ENCODE measurements at places on chromosomes 2 and 18.

- no peak for DNase-seq
Measured at GRCh38 chr2:48200620-48201293, 294.5 kb upstream of the FBXO11 start.

DNA sequence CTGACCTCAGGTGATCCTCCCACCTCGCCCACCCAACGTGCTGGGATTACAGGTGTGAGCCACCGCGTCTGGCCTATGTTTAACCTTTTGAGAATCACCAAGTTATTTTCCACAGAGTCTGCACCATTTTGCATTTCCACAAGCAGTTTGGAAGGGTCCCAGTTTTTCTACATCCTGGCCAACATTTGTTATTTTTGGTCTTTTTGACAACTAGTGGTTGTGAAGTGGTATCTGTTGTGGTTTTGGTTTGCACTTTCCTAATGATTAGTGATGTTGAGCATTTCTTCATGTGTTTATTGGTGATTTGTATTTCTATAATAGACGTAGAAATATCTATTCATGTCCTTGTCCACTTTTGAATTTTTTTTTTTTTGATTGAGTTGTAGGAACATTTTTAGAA lies 67.9 kb downstream of the BIRC6 start:
- no peak for DNase-seq

GRCh38 chr2:15325296-15325695 lies 235.8 kb downstream of the NBAS start:
- no peak for DNase-seq

DNA sequence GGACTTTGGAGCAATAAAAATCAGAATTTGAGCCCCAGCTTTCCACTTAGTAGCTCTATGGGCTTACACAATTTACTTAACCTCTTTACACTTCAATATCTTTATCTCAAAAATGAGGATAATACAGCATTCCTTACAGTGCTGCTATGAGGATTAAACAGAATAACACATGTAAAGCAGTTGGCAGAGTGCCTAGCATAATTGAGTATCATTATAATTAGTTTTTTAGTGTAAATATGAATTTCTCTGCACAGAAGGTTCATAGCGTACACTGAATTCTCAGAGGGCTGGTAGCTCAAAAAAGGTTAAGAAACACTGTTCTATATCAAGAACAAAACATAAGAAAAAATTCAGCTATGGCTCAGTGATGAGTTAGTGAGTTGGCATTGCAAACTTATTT lies 190.4 kb upstream of the CYP26B1 start:
- no peak for DNase-seq

- DNase-seq = no peak
Measured at GRCh38 chr2:174760845-174761473, 3.3 kb downstream of the CHRNA1 start.

GRCh38 chr2:12293874-12294273 lies 422.9 kb upstream of the TRIB2 start:
- no peak for DNase-seq

- no peak for DNase-seq
Measured at GRCh38 chr2:40440835-40441234, 11.1 kb downstream of the SLC8A1 start.

GRCh38 chr2:120498121-120498520 lies 152.2 kb downstream of the INHBB start:
- DNase-seq = no peak

DNA sequence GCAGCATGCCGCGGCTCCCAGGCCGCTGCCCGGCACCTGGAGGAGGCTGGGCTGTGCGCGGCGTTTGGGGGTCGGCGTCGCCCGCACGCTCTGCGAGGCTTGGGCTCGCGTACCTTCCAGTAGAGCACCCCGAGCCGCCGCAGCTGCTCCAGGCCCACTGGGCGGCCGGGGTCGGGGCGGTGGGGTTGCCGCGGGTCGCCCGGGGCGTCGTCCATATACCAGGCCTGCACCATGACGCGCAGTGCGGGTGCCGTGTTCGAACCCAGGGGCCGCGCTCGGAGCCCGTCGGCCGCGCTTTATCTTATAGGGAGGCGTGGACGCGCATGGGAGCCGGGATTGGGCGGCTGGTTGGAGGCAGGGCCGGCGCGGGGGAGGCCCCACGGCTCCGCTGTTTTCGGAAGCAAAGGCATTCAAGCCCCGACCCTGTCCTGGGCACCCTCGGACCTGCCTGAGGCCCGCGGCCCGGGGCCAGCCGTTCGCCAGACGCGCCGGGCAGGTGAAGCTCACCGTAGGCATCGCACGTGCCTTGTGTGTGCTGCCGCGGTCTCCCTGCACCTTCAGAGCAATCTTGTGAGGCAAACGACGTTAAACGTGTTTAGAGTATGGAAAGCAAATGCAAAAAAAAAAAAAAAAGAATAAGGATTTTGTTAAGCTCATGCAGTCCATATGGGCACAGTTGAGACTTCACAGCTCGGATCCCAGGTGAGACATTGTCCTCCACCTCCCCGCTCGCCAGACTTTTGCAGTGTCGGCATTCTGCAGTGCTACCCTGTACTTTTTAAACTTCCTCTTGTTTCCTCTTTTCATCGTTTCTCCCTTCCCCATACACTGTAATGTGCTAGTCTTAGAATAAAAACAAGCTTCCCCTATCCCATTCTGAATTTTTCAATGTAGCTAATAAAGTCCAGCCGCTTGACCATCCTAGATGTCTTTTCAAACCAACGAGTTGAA lies at the start of gene ADI1:
Gene ADI1 (minus strand): TSS at position 277 of the 951 bp plus-strand sequence. CDS start 44 bp downstream, at position 233.
- peak; percentile 74 for DNase-seq

GRCh38 chr18:33696332-33697162 lies 118.5 kb downstream of the ASXL3 start:
- no peak for DNase-seq

GRCh38 chr2:168643979-168644378 lies 158.5 kb upstream of the NOSTRIN start:
- DNase-seq = peak; percentile 25

GRCh38 chr2:136219963-136220362 lies 102.0 kb upstream of the CXCR4 start:
- no peak for DNase-seq

GRCh38 chr2:24273598-24273997 lies 86.7 kb downstream of the ITSN2 start:
- no peak for DNase-seq

DNA sequence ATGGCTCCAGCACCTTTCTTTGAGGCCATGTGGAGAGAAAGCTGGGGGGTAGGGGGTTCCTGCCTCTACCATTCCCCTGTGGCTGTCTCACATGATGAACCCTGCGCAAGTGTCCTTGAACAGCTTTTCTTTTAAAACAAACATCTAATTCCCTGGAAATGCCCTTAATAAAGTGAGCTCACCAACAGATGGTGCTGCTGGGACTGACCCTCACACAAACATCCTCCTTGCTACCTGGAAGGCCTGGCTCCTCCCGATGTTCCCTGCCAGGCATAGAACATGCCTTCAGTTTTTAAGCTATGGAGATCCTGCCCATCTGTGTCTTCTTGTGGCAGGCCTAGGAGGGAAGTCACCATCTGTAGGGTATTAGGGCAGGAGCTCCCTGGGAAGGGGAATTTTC lies 60.7 kb upstream of the GATA6 start:
- no peak for DNase-seq

DNA sequence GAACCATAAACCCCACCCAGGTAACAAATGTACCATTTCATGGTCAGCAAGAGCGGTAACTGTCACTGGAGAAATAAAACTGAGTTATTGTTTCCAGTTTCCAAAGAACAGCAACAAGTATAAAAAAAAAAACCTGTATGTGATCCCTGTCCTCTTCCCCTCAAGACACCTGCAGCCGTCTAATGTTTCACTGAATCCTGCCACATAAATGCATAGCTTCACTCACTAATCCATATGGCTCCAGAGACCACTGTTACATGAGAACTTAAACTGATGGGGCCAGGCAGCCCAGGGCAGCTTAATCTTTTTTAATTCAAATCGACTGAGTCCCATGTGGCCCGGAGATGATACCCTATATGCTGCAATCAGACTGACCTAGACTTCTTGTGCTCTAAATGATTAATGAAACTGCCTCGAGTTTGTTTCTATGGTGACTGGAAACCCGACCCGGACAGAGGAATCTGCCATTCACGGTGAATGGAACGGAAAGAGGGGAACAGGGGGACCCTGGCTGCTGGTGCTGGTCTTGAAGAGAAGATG lies 60.9 kb upstream of the SIX2 start:
- no peak for DNase-seq

GRCh38 chr2:4937550-4937949 lies 754.6 kb upstream of the SOX11 start:
- no peak for DNase-seq

DNA sequence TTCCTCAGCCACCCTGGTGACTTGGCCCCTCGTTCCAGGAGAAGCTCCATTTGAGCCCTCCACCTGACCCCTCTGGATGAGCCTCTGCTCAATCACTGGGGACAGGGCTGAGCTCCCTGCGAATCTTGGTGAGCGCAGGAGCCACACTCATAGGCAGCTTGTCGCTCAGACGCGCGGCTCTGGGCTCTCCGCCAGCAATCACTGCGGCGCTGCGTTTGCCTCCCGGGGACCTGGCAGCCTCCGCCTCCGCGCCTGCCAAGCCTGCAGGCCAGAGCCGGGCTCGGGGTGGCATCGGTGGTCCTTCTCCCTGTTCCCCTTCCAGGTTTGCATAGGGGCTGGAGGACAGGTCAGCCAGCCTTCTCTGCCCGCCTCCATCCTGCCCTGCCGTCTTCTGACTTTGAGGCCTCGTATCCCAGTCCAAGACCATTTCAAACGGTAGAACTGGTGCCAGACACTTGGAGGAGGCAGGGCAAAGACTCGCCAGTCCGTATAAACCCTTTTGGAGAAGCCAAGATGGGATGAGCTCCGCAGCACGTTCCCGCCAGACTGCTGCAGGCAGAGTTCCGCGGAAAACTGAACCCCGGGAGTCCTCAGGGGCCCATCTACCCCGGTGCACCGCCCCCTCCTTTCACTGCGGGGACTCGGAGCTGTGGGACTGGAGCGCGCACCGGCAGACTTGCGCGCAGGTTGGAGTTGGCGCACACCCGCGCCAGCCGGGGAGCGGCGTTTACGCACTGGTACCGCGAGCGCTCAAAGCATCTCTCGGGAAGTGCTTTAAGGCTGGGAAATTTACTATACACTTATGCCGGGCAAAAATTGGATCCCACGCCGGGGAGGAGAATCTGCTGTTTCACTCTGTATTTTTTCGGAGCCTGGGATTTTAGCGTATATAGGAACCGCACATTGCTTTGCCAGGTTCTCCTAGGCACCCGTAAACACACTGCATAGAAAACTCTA lies 1.1 kb upstream of the TACR1 start:
- peak; percentile 72 for DNase-seq

DNA sequence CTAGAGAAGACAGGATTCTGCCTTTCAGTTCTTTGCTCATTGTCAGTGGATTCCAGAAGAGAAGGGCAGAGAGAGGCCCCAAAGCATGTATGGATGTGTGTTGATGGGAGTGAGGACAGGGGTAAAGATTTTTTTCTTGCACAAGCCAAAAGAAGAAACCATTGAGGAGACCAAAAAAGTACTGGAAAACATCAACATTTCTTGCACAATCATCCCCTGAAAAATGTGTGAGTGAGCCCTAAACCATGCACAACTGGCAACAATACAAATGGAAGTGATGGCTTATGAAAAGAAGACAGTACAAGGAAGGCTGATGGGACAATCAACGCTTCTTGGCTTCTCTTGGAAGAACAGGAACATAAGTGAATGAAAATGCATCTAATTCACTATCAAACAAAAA lies 5.6 kb upstream of the SMAD7 start:
- DNase-seq = no peak

DNA sequence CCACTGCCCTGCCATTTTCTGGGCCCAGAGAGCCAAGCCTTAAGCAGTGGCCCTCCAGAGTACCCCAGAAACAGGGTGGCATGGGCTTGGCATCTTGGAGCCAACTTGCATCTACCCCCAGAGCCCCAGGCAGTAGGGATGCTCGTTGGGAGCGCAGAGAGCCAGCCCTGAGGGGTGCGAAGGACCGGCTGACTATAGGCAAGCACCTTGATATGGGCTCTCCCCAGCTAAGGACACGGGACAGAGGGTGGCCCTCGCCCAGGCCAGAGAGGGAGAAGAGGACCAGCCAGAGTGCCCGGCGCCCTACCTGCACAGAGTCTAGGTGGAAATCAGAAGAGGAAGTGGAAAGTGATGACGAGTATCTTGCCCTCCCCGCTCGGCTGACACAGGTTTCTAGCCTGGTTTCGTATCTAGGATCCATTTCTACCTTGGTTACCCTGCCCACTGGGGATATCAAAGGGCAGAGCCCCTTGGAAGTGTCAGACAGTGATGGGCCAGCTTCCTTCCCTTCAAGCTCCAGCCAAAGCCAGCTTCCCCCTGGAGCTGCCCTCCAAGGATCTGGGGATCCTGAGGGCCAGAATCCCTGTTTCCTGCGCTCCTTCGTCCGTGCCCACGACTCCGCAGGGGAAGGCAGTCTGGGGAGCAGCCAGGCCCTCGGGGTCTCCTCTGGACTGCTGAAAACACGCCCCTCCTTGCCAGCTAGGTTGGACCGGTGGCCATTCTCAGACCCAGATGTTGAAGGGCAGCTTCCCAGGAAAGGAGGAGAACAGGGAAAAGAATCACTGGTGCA lies 16.2 kb downstream of the CEP68 start:
- no peak for DNase-seq

DNA sequence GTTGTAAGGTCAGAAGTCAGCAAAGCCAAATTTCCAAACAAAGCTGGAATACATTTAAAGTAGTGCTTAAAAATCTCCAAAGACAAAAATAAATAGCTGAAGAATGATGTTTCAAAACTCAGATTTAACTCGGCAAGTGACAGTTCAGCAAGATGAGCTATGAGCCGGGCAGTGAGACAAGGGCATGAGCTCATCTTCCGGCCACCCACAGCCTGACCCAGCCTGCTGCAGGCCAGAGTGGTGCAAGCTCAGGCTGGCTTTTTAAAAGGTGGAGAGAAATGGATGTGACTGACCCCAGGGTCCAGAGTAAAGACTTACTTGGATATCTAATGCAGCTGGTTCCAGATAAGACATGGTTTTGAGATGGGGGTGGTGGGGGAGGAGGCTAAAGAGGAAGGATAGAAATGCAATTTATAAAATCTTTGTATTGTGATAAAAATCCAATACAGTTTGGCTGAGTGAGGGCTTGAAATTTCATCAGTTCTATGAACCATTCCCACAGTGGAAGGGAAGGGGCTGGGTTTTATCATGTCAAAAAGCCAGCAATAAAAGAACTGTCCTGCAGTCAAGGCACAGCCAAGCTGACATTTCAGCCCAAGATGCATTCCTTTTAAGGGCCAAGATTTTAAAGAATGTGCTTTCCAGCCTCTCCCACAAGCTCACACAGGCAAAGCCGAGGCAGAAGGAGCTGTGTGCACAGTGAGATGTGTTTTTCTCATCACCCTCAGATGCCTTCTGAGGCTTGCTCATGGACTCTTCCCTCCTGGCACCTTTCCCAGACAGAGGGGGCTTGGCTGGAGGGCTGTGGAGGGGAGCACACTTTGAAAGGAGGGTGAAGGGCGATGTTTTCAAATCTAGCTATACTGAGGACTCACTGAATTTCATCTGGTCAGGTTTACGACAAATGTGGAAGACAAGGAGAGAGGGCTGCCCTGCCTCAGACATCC lies 97.9 kb upstream of the KLHL29 start:
- no peak for DNase-seq

- peak; percentile 45 for DNase-seq
Measured at GRCh38 chr18:47050468-47050867, 15.0 kb upstream of the ELOA2 start.

GRCh38 chr2:156321243-156321904 lies 11.1 kb downstream of the NR4A2 start:
- no peak for DNase-seq

- no peak for DNase-seq
Measured at GRCh38 chr2:53584986-53585385, 182.6 kb upstream of the CHAC2 start.
